ENCODE measurements at places on chromosomes 16 and 17. TPM values are rescaled to one million over a fixed set of nuclear protein-coding genes. Genes with fewer than 3 reads are reported as not detected.
A peak's percentile ranks its signal among the peaks of the same experiment; 100 is the strongest.

- no peaks in the 10 kb centered on the region for H3K27me3 ChIP-seq
- H3K4me3 ChIP-seq = no peak overlapping the region
- H3K27ac ChIP-seq = no peak overlapping the region
- H3K36me3 ChIP-seq = no peaks in the 10 kb centered on the region
- H3K4me1 ChIP-seq = no peaks in the 10 kb centered on the region
Measured at GRCh38 chr17:72234985-72235384, 114.2 kb downstream of the SOX9 start.

- no peaks in the 10 kb centered on the region for H3K27me3 ChIP-seq
- H3K27ac ChIP-seq = no peak overlapping the region
- H3K4me3 ChIP-seq = no peak overlapping the region
- peaks cover 43% of the 10 kb centered on the region for H3K36me3 ChIP-seq
Measured at GRCh38 chr17:74952431-74953133, 16.9 kb downstream of the OTOP3 start.

GRCh38 chr17:76427501-76428231, 25.3 kb downstream of the UBE2O start:
- no peaks in the 10 kb centered on the region for H3K27me3 ChIP-seq
- H3K27ac ChIP-seq = no peak overlapping the region
- H3K4me1 ChIP-seq = no peaks in the 10 kb centered on the region
- no peaks in the 10 kb centered on the region for H3K36me3 ChIP-seq
- no peak overlapping the region for H3K4me3 ChIP-seq
- DNase-seq = no peak

GRCh38 chr17:51261024-51261963, 948 bp downstream of the UTP18 start:
- DNase-seq = no peak
- peak overlapping the region; percentile 97 for H3K27ac ChIP-seq
- H3K27me3 ChIP-seq = no peaks in the 10 kb centered on the region
- H3K36me3 ChIP-seq = peaks cover 6% of the 10 kb centered on the region

DNA sequence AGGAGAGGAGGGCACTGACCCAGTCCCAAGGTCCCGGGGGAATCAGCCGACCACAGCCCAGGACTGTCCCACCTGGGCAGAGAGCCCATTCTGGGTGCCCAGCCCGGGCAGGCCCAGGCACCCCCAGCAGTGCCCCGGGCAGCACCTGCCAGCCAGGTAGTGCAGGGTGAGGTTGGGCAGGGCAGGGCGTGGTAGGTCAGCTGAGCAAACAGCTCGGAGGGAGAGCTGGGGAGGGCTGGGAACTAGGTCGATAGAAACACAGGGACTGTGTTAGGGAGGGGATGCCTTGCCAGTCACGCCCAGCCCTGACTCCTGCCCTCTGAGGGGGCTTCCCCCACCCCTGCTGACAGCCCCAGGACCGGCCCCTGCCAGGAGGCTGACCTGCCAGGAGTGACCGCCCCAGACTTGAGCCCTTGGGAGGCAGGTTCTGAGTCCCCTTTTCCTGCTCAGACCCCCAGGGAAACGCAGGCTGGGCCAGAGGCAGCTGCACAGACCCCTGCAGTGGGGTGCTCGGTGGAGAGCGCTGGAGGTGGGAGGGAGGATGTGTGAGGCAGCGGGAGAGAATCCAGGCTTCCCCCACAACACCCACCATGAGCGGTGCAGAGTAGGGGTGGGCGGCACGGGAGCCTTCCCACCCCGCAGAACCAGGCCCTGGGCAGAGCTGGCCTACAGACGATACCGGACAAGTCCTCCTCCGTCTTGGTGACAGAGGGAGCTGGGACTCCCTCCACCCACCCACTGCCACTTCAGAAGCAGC, 4.7 kb downstream of the HS3ST6 start:
- H3K4me3 ChIP-seq = no peak overlapping the region
- H3K27me3 ChIP-seq = no peaks in the 10 kb centered on the region
- DNase-seq = no peak
- H3K27ac ChIP-seq = no peak overlapping the region

- no peaks in the 10 kb centered on the region for H3K27me3 ChIP-seq
- H3K4me1 ChIP-seq = peaks cover 15% of the 10 kb centered on the region
- no peak overlapping the region for H3K4me3 ChIP-seq
- H3K27ac ChIP-seq = no peak overlapping the region
- peaks cover 13% of the 10 kb centered on the region for H3K36me3 ChIP-seq
Measured at GRCh38 chr17:7893187-7893880, 4.7 kb downstream of the CHD3 start.

GRCh38 chr17:33667052-33667509, 374.0 kb upstream of the ASIC2 start:
- H3K36me3 ChIP-seq = no peaks in the 10 kb centered on the region
- H3K27ac ChIP-seq = no peak overlapping the region
- no peak for DNase-seq
- H3K4me1 ChIP-seq = no peaks in the 10 kb centered on the region

DNA sequence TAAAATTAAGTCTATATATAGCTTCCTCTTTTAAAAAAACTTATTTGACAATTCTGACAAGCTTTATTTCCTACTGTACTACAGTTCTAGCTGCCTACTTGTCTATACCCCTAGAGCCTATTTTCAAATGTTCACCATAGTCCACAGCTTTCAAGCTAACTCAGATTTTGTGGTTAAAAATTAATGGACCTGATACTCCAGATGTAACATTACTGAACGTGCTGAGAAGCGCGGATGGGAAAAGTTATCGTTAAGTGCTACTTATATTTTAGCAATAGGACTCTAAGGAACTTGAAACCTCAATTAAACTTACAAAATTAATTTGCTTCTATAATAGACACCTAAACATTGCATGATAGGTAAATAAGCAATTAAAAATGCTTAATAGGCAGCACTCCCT, 31.2 kb downstream of the GNA13 start:
- H3K36me3 ChIP-seq = no peaks in the 10 kb centered on the region
- no peaks in the 10 kb centered on the region for H3K27me3 ChIP-seq
- no peak for DNase-seq
- H3K4me3 ChIP-seq = no peak overlapping the region
- peaks cover 8% of the 10 kb centered on the region for H3K4me1 ChIP-seq

DNA sequence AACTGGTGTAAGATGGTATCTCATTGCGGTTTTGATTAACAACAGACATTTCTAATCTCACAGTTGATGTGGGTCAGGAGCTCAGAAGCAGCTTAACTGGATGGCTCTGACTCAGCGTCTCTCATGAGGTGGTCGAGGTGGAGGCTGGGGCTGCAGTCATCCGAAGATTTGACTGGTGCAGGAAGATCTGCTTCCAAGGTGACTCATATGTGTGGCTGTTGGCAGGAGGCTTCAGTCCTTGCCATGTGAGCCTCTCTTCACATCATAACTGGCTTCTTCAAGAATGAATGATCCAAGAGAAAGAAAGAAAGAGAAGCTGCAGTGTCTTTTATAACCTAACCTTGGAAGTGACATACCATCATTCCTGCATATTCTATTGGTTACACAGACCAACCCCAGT, 376.1 kb downstream of the SEC14L1 start:
- H3K27ac ChIP-seq = no peak overlapping the region
- H3K36me3 ChIP-seq = no peaks in the 10 kb centered on the region
- DNase-seq = no peak
- H3K4me1 ChIP-seq = no peaks in the 10 kb centered on the region
- H3K4me3 ChIP-seq = no peak overlapping the region

DNA sequence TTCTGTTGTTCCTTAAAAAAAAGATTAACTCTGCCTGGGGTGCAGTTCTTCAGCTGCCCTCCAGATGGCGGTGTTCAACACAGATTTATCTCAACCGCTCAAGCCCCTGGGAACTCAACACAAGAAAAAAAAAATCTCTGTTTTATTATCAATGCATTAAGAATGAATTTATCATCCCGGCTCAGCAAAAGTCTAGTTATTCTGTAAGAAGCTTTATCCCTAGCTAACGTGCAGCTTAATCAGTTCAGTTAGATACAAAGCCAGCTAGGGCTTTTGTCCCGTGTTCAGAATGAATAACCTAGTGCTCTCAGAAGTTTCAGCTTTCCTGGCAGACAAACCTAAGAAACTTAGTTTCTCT, 475.9 kb upstream of the CCL2 start:
- no peak overlapping the region for H3K4me3 ChIP-seq
- H3K4me1 ChIP-seq = no peaks in the 10 kb centered on the region
- no peak overlapping the region for H3K27ac ChIP-seq
- H3K36me3 ChIP-seq = no peaks in the 10 kb centered on the region
- peak; percentile 62 for DNase-seq

DNA sequence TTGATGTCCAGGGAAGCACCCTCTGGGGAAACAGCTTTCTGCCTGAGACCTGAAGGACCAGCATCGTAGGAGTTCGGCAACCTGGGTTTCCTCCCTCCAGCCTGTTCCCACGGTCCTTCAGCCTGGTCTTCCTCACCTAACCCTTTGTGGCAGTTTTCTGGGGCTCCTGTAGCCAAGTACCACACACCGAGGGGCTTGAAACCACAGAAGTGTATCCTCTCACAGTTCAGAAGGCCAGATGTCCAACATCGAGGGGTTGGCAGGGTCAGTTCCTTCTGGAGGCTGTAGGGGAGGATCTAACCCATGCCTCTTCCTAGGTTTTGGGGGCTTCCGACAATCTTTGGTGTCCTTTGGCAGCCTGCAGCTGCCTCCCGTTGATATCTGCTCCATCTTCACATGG, 381.0 kb upstream of the TNRC6C start:
- no peak overlapping the region for H3K27ac ChIP-seq
- no peaks in the 10 kb centered on the region for H3K27me3 ChIP-seq
- DNase-seq = no peak

- no peaks in the 10 kb centered on the region for H3K27me3 ChIP-seq
- no peaks in the 10 kb centered on the region for H3K36me3 ChIP-seq
- no peak overlapping the region for H3K27ac ChIP-seq
- no peaks in the 10 kb centered on the region for H3K4me1 ChIP-seq
Measured at GRCh38 chr17:6377906-6378305, 57.0 kb downstream of the AIPL1 start.

DNA sequence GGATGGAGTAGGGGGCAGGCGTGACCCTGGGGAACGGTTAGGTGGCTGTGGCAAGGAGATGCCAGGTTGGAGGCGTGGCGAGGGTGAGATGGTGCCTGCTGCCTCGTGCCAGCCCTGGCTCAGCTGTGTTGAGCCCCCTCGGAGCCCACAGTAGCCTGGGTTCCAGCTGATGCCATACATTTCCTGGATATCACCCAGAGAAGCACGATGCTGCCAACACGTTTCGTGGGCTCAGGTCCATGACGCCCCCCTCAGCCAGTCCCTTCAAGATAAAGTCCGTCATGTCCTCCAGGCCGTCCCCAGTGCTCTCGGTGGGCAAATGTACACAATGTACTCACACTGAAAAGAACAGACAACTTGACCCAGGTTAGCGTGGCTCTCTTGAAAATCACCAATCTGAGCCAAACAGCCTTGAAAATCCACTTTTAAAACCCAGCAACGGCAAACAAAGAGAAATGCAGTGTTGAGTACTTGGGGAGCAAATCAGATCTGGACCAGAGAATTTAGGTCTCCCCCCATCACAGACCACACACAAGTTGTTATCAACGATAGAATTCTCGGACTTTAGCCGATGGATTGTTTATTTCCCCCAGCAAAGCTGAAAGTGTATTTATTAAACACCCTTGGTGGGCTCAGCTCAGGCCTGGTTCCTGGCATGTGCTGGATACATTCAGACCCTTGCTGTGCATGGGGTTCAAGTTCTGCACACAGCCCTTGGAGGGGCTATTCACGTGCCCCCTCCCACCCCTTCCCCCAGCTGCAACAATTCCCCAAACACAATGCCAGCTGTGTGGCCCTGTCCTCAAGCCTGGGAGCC, 102.8 kb upstream of the PLCG2 start:
- no peaks in the 10 kb centered on the region for H3K4me1 ChIP-seq
- DNase-seq = no peak
- H3K27ac ChIP-seq = no peak overlapping the region
- no peak overlapping the region for H3K4me3 ChIP-seq
- peaks cover 8% of the 10 kb centered on the region for H3K36me3 ChIP-seq
- no peaks in the 10 kb centered on the region for H3K27me3 ChIP-seq

DNA sequence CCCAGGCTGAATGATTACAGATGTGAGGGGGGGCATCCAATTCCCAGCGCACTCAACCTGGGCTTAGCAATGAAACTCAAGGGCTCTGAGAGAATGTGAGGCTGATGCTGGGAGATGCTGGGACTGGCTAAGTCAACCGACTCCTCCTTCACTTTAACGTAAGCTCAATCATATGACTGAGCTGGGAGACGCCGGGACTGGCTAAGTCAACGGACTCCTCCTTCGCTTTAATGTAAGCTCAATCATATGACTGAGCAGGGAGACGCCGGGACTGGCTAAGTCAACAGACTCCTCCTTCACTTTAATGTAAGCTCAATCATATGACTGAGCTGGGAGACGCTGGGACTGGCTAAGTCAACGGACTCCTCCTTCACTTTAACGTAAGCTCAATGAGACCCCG, 179.4 kb downstream of the VPS53 start:
- peaks cover 8% of the 10 kb centered on the region for H3K36me3 ChIP-seq
- no peak for DNase-seq
- no peak overlapping the region for H3K4me3 ChIP-seq
- H3K27ac ChIP-seq = no peak overlapping the region
- no peaks in the 10 kb centered on the region for H3K27me3 ChIP-seq

DNA sequence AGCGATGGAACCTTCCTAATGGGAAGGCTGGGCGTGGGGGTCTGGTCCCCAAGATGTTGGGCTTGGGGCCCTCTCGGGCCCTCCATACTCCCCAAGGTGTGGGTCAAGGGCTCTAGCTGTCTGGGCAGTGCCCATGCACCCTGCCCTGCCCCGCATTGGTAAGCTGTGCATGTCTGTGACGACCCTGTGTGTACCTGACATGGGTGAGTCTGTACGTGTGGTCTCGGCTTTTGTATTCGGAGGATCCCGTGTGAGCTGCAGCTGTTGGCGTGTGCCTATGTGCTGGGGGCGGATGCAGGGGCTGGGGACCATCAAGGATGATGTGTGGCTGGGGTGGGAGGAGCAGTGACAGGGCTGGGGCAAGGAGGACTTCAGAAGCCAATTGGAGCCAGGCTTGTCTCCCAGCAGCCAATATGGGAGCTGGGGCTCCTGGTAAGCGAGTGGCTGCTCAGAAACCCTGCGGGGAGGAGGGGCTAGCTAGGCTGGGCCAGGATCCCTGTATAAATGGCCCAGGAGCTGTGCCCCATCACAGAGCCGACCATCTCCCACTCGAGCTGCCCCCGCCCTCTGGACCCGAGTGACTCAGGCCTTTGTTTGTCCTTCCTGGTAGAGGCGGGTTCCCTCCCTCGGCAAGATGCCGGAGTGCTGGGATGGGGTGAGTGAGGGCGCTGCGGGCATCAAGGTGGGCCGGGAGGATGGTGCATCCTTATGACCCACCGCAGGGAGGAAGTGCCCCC, at the start of gene NDRG4:
Gene NDRG4, plus strand, starts transcription at position 529 of the 737 bp plus-strand sequence. Its CDS starts 106 bp downstream, at position 635.
- H3K36me3 ChIP-seq = no peaks in the 10 kb centered on the region
- H3K27ac ChIP-seq = no peak within 1 kb of the TSS
- no peaks in the 10 kb centered on the region for H3K27me3 ChIP-seq
- DNase-seq = peak; percentile 49
- H3K4me3 ChIP-seq = no peak within 1 kb of the TSS
- H3K4me1 ChIP-seq = peaks cover 4% of the 10 kb centered on the region

Gene UMOD
- 3.7 TPM for total RNA-seq

Gene HBQ1
- 0.32 TPM for total RNA-seq

Gene PSMD12
- total RNA-seq = 27.6 TPM

Gene CA4
- total RNA-seq = 18.9 TPM

Gene KRT33A
- not detected for total RNA-seq

All from pancreas (tissue), 10 donors.